Nucleus accumbens (tissue), 56 donors: ENCODE measurements at places on chromosomes 5 and 9.

GRCh38 chr9:120755810-120756434 is 37.3 kb downstream of the FBXW2 start:
- DNase-seq, result peak; percentile 7

- no peak for DNase-seq
Measured at GRCh38 chr5:41526699-41527098, 16.3 kb upstream of the PLCXD3 start.

DNA sequence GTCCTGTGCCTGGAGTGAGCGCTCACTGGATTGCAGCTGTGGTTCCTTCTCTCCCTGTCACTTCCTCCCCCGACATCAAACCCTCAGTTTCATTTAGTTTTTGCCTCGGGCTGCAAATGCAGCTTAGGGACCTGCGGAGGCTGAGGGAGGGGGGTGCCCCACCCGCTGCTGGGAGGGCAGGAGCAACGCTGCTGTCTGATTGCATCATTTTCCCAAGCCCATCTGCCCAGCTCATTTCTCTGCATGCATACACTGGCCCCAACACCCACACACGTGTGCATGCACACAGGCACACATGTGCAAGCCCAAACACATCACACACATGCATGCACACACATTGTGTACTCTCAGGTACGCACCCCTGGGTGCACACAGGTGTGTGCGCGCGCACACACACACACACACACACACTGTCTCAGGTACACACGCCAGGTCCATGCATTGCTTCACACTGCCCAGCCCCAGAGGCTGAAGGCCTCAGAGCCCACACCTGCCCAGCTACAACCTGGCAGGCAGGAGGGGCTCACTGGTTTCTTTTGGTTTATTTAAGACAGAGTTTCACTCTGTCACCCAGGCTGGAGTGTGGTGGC is 3.4 kb downstream of the ASS1 start:
- no peak for DNase-seq

DNA sequence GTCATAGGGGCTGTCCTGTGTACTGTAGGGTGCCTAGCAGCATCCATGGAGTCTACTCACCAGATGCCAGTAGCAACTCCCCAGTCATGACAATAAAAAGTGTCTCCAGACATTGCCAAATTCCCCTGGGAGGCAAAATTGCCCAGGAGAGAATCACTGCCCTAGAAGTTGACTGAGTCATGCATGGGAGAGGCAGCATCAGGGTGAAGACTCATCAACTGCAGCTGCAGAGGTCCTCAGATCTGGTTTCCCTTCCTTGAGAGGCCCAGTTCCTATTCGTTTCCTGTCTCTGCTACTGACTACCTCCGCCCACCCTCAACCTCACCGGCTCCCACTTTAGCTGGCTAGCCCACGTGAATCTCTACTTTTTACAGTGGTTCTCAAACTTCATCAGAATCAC is 88.6 kb upstream of the AGXT2 start:
- no peak for DNase-seq

GRCh38 chr5:92337772-92338234 is 954.7 kb upstream of the ARRDC3 start:
- DNase-seq, result no peak

- DNase-seq, result no peak
Measured at GRCh38 chr5:152102057-152102456, 177.4 kb upstream of the GLRA1 start.

- DNase-seq, result no peak
Measured at GRCh38 chr5:91277093-91277626, 106.0 kb downstream of the ARRDC3 start.

GRCh38 chr5:64595031-64595855 is 89.4 kb downstream of the RGS7BP start:
- DNase-seq, result no peak

GRCh38 chr9:18362901-18363685 is 110.9 kb upstream of the ADAMTSL1 start:
- no peak for DNase-seq

- no peak for DNase-seq
Measured at GRCh38 chr5:62144401-62145022, 161.5 kb upstream of the KIF2A start.

DNA sequence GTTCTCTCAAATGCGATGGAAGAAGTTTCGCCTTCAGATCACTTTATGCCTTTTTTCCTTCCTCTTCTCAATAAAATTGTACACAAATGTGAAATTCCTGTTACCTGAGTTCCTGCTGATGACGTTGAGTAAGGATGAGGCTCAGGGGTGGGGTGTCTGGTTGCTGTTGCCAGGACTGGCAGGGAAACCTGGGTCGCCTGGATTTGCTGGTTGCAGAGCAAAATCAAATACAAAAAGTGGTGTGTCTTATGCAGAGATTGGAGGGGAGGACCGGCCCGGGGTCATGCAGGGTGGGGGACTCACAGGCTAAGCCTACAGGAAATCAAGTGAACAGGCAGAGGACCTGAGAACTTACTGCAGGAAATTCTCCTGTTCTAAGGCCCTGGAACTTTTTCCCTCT is 39.2 kb downstream of the ANXA2R start:
- DNase-seq, result no peak

- no peak for DNase-seq
Measured at GRCh38 chr9:92954049-92954861, 6.9 kb downstream of the FGD3 start.

- DNase-seq, result no peak
Measured at GRCh38 chr5:177131352-177132135, 2.0 kb upstream of the NSD1 start.

GRCh38 chr5:22557251-22557650 is 295.9 kb downstream of the CDH12 start:
- no peak for DNase-seq

GRCh38 chr5:43456556-43456955 is 27.1 kb downstream of the TMEM267 start:
- DNase-seq, result no peak

DNA sequence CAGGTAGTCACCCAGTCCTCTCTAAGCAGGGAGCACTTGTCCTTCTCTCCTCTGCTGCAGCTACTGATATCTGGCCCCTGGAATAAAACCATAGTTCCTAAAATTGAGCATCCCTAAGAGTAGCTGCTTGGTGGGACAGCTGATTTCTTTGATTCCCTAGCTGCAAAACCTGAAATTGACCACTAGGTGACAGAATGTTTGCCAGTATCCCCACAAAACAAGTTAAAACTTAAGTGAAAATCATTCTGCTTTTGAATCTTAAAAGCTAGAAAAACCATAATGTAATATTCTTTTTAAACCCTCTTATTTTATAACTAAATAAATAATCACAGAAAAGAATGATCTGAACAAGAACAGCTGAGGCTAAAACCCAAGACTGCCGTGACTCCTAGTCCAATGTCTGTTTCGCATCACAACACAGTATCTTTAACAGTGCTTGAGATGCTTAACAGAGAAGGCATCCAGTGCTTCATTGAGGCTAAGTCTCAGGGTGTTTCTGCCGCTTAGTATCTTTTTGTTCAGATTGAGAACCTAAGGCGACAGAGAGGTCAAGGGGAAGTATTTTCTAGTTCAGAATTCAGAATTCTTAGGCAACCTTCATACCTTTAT is 24.4 kb upstream of the TAL2 start:
- no peak for DNase-seq

- no peak for DNase-seq
Measured at GRCh38 chr5:38443390-38443789, 113.1 kb downstream of the LIFR start.

GRCh38 chr9:109771796-109772531 is 8.0 kb upstream of the PALM2AKAP2 start:
- no peak for DNase-seq

DNA sequence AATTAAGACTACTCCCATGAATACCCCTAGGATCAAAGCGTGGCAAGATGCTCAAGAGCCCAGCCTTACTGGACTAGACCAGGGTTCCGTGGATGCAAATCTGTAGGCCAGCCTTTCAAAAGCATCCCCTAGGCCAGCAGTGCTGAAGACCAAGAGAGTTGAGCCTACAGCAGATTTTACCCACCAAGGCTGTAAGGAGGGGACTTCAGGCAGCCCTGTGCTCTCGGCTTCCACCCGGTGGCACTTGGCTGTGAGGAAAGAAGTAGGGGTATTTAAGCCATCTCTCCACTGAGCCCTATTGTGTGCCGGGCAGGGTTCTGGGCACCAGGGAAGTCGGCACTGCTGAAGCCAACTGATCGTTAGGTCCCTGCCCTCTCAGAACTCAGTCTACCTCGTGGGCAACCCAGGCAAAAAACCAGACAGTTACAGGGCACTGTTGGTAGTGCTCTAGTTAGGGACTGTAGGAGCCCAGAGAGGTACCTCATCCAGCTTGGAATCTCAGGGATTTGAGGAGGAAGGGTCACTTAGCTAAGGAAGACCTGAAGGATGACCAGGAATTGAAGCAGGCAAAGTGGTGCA is 25.5 kb downstream of the TCF7 start:
- DNase-seq, result no peak

DNA sequence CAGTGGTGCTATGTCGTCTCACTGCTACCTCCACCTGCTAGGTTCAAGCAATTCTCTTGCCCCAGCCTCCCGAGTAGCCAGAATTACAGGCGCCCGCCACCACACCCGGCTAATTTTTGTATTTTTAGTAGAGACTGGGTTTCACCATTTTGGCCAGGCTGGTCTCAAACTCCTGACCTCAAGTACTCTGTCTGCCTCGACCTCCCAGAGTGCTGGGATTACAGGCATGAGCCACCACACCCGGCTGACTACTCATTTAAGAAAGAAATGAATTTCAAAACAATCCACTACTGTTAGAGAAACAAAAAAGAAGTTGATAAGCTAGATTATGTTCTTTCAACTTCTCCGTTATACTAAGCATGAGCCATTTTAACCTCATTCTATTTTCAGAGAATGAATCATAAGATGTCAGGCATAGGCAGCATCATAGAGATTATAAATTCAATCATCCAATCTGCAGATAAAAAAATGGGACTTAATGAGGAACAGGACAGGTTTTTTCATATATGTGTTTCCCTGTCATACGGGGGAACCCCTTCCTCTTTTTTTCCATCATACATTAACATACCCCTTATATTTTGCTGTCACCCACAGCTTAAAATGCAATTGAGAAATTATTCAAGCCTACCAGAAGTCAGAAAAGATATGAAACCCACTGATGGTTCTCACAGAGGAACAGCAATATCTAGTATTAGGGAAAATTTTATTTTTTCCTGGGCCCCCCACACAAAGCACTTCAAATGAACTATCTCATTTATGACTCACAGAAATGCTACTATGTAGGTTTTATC is 26.5 kb upstream of the ADRB2 start:
- DNase-seq, result no peak

- no peak for DNase-seq
Measured at GRCh38 chr5:140113180-140113698, 670 bp upstream of the PURA start.

DNA sequence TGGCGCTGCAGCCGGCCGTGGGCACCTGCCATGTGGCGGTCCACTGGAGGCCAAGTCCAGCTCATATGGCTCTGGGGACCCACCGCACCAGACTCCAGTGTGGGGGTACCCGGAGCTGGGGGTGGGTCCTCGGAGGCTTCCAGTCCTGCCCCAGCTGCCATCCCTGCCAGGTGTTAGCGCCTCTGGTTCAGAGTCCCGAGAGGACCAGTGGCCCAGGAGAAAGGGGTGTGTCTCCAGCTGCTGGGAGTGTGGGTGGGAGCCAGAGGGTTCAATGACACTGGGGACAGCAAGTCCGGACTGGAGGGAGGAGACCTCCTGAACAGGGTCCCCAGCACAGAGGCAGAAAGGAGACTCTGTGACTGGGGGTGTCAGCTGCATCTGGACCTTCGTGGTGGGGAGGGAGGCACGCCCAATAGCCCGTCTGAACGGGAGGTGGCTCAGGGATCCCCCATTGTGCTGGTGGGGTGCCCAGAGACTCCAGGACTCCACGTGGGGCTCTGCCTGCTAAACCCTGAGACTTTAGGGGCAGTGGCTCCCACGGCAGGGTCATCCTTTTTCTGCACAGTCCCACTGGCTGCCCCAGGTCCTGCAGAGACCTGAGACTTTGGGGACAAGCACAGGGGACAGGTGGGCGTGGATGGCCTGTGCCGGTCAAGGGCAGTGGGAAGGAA is 2.4 kb upstream of the AHRR start:
- DNase-seq, result no peak

- DNase-seq, result no peak
Measured at GRCh38 chr5:9409413-9409960, 136.4 kb downstream of the SEMA5A start.

- DNase-seq, result peak; percentile 61
Measured at GRCh38 chr9:126500600-126501382, 112.9 kb upstream of the LMX1B start.

- DNase-seq, result no peak
Measured at GRCh38 chr5:14486996-14487896, 94.3 kb upstream of the OTULINL start.

GRCh38 chr5:126359884-126360283 is 63.3 kb upstream of the GRAMD2B start:
- no peak for DNase-seq

DNA sequence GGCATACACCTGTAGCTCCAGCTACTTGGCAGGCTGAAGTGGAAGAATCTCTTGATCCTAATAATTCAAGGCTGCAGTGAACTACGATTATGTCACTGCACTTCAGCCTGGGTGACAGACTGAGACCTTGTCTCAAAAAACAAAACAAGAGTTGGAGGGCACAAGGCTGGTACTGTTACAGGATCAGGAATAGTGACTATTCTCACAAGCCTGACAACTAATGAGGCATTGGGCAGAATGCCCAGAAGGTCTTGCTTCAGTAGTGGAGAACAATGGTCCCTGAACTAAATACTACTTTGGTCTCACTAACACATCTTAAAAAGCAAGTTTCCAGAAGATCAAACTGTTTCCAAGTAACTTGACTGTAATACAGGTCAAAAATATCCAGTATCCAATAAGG is 182.9 kb upstream of the RFX3 start:
- DNase-seq, result peak; percentile 8

DNA sequence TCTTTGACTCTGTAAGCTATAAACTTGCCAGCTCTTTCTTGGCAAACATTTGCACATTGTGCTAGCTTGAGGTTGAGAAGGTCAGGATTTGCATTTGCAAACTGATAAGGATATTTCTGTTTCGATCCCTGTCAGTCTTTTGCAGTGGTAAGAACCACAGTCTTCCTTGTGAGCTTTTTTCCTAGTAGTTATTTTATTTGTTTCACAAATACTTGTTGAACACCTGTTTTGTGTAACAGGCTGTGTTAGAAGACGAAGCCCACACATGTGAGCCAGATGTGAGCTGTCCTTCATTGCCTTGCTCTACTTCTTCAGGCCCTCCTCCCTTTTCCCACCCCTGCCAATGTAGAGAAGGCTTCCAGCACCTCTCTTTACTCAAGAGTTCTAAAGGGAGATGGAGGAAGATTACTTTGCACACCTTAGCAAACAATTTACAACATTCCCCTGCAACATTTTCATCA is 327.0 kb upstream of the KLF4 start:
- no peak for DNase-seq

GRCh38 chr9:113503613-113504211 is 40.2 kb downstream of the RGS3 start:
- no peak for DNase-seq

- DNase-seq, result peak; percentile 67
Measured at GRCh38 chr5:672329-673160, 20.6 kb downstream of the TPPP start.

GRCh38 chr9:129494113-129494789 is 126.7 kb downstream of the C9orf50 start:
- DNase-seq, result no peak
